ENCODE measurements at places on chromosomes 6 and 20.

GRCh38 chr6:36914227-36914794 is 28.6 kb downstream of the C6orf89 start:
- DNase-seq, result peak; percentile 65

GRCh38 chr6:159931846-159932245 is 37.0 kb upstream of the IGF2R start:
- no peak for DNase-seq

GRCh38 chr6:149200282-149200945 is 117.1 kb upstream of the TAB2 start:
- DNase-seq, result no peak

DNA sequence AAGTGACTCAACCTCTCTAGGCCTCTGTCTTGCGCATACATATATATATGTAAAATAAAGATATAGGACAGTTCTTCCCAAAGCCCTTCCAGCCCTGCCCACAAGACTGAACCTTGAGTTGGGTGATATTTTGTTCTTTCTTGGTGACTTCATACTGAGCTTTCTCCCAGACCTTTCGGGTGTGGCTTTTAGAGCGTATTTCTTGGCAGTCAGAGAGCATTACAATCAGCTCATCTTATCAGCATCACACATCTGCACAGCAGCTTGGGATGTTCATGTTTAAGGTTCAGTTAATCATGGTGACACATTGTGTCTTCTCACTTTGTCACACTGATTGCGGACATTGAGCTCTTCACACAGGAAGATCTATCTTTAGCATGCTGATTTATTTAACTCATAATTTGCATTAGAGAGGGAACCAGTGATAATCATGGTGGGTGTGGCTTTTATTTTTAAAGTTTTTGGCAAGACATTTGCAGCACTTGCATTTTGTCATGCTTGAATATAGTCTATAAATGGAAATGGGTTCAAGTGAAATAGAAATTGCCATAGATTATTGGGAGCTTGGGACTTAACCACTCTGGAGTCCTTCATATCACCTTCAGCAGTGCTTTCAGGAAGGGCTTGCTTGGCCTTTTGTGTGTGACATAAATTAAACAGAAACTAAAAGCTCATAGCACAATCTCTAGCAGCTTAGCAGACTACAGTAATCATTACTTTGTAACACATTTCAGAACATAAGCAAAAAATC is 8.3 kb downstream of the KIF3B start:
- no peak for DNase-seq

DNA sequence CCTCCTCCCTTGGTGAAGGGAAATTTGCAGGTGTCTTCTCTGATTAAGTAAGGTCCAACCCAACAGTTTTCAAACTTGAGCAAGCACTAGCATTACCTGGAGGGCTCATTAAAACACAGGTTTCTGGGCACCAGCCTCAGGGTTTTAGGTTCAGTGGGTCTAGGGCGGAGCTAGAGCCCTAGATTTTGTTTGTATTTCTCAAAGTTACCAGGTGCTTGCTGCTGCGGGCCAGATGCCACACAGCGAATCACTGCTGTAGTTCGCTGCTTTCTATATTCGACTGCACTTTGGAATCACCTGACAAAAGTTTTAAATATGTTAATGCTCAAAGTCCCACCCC is 869 bp downstream of the COL21A1 start:
- no peak for DNase-seq

DNA sequence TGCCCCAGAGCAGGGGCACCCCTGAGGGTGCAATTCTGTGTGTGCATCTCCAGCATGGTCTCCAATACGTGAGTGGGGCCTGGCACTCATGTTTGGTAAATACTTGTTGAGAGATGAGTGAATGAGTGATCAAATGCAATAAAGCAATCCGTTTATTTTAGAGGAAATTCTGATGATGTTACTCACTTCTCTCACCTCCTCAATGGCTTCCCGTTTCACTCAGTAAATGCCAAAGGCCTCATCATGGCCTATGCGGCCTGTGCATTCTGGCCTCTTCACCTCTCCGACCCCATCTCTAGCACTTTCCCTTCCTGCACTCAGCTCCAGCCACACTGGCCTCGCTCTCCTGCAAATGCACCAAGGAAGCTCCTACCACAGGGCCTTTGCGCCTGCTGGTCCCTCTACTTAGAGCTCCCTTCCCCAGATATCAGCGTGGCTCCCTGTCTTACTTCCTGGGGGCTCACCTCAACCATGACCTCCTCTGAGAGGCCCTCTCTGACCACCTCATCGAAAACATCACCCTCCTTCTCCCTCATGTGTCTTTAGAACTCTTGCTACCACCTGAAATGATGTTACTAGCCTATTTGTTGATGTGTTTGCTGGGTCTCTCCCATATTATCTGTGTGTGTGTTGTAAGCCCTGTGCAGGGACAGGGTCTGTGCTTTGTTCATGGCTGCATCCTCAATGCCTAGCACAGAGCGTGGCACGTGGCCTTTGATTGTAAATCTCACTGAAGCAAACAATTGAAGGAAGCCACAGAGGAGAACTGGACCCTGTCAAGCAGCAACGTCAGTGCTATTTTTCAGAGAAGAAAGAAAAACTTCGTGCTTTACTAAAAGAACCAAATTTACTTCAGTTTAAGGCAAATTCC is 42.6 kb downstream of the RAB44 start:
- no peak for DNase-seq

GRCh38 chr6:106790149-106790770 is 160.9 kb downstream of the QRSL1 start:
- no peak for DNase-seq

DNA sequence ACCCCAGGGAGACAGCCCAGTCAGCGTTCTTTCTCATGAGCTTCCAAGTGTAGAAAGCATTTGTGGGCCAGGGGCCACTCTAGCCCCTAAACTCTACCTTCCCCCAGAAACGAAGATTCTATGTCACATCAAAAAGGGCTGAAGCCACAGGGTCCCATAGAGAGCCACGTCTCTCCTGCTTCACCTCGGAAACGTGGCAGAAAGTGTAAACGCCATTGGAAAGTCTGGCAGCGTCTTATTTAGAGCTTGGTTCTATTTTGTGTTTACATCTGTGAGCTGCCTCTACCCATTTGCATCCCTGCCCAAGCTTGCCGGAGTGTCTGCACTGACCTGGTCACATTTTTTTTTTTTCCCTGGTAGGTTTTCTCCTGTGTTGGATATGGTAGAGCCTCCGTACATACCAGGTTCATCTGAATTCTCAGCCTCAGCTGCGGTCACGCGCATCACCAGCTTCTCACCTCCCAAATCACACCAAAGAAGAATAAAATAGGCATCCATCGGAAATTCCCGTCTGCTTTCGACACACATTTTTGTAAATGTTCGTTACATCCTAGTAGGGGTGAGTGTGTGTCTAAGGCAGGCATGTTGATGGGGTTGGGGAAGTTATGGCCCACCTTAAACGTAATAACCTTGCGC is 62.6 kb downstream of the NPEPL1 start:
- DNase-seq, result no peak

DNA sequence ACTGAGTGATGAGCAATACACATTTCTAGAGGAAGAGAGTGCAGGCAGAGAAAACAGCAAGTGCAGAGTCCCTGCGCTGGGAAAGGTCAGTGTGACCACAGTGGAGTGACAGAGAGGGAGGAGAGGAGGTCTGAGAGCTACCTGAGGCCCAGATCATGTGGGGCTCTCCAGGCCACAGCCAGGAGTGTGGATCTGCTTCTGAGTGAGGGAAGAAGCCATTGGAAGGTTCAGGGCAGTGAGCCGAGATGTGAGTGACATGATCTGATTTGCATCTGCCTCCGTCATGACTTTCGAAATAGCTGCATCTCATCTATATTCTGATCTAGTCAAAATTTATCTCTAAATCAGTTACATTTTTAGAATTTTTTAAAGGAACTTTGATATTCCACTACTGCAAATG is 367.1 kb downstream of the PREX1 start:
- DNase-seq, result no peak

- DNase-seq, result no peak
Observed at GRCh38 chr20:61533231-61533631, 281.2 kb downstream of the CDH4 start.

DNA sequence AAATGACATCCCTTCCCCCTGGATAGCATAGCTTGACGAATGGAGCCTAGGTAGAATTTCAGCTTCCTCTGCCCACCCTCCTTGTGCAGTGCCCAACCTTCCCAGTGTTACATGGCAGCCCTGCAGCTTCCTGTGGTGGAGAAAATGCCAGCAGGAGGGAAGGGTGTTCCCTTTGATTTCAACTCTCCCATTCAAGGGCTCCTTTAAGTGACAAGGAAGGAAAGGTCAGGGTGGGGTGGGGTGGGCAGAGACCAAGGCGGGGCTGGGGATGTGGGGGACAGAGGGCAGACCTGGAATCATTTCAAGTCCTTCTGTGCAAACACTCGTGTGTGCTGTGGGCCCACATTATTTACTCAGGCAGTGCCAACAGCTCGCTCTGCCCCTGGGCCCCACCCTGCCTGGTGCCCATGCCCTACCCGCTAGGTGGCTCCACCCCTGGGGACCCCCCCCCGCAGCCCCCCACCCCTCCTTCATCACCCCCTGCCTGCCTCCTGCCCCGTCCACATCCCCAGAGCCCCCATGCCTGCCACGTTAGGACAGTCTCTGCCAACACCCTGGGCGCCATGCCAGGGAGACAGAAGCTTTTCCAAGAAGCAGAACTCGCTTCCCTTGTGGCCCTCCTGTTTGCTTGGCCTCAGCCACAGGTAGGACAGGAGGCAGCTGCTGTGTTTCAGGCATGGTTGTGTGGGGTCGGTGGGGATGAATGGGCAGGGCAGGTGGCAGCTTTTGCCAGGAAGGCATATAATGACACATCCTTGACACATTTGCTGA is 9.4 kb downstream of the SPDEF start:
- DNase-seq, result no peak

DNA sequence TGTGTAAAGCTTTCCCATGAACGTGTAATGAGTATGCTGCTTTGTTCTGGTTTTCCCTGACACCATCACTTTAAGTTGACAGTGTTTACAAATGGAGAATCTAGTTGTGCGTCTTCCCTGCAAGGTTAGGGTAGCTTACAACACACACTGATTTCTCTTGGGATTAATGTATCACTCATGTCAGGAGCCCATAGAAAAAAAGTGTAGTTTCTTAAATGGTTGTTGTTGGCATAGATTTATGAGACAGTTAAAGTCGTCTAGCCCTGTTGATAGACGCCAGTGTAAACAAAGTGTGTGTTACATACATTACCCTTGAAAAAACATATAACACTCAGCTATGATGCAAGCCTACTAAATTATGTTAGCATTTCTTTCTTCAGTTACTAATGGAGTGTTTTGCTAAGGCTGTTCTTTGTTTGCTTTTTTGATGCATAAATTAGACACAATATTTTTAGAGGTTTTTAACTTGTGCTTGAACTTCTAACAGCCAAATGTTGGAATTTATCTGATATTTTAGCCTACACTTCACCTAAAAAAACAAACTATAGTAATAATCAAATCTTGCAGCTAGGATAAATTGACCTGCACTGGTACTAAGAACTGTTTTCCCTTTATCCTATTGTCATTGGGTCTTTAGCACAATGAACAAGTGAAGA is 88.6 kb downstream of the RNF217 start:
- DNase-seq, result peak; percentile 4

GRCh38 chr6:11938285-11938890 is 73.7 kb upstream of the HIVEP1 start:
- DNase-seq, result no peak

- DNase-seq, result no peak
Observed at GRCh38 chr6:142068416-142068815, 64.3 kb upstream of the GJE1 start.

- no peak for DNase-seq
Observed at GRCh38 chr20:56352345-56353055, 6.3 kb upstream of the FAM210B start.

GRCh38 chr20:49599746-49600113 is 31.8 kb upstream of the PTGIS start:
- DNase-seq, result no peak

- DNase-seq, result no peak
Observed at GRCh38 chr6:4581468-4582385, 194.5 kb upstream of the CDYL start.

- no peak for DNase-seq
Observed at GRCh38 chr6:13334953-13335352, 6.6 kb upstream of the TBC1D7 start.

DNA sequence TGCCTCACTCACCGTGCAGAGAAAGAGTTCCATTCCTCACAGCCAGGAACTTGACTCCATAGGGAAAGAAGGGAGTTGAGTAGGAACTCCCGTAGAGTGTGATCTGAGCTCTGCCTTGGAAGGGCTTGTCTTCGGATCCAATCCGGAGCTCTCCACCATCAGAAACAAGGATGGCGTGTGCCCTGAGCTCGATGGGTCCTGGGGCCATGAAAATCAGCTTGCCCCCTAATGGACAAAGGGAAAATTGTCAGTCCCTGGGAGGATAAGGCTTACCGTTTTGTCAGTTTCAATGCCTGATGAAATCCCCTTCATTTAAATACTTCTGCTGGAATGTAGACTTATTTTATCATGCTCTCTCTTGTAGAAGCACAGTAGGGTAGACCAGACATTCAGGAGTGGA is 153.3 kb downstream of the PKHD1 start:
- DNase-seq, result peak; percentile 43

- no peak for DNase-seq
Observed at GRCh38 chr6:153104220-153104619, 26.9 kb downstream of the RGS17 start.

GRCh38 chr6:90338409-90338808 is 41.8 kb upstream of the BACH2 start:
- DNase-seq, result no peak

GRCh38 chr6:1463275-1463674 is 73.9 kb downstream of the FOXF2 start:
- DNase-seq, result no peak

GRCh38 chr6:23663652-23664051 is 462.4 kb upstream of the NRSN1 start:
- no peak for DNase-seq

DNA sequence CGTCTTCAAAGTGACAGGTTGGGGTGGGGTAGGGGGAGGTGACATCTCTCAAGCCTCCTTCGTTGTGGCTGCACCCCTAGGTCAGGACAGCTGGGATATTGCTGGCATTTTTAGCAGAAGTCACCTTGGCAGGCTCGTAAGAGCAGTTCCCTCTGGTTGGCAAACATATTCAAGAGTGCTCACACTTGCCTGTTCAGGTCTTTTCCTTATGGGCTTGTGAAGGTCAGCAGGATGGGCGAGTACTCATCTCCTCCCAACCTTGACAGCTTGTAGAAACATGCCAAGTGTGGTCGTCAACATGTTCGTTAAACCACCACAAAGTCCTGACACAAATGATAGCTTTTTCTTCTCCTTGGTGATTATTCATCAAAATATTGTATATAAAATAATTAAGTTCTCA is 113.6 kb downstream of the HDGFL1 start:
- no peak for DNase-seq

GRCh38 chr20:62350629-62351422 is 16.3 kb downstream of the LAMA5 start:
- no peak for DNase-seq

DNA sequence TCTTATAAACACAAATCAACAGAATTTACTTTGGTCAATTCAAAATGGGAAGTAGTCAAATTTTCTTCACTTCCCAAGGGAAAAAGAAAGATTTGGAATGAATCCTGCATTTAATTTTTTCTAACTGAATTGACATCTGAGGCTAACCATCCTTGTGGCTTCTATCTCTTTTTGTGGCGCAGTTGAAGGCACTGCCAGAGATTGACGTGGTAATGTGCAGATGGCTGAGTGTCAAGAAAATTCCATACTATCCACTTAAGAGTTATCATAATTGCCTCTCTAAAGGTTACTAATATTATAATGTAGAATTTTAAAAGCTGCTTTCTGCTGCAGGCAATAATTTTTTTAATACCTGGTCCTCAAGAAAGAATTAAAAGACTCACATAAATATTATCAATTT is 162.3 kb downstream of the KLHL32 start:
- no peak for DNase-seq

GRCh38 chr6:24749297-24749696 is 25.4 kb upstream of the GMNN start:
- DNase-seq, result no peak

Measured in HuH-7 (cell line).